ENCODE measurements at places on chromosomes 6 and 20.

GRCh38 chr6:6556738-6557503 is 31.6 kb upstream of the LY86 start:
- DNase-seq = peak; percentile 87

DNA sequence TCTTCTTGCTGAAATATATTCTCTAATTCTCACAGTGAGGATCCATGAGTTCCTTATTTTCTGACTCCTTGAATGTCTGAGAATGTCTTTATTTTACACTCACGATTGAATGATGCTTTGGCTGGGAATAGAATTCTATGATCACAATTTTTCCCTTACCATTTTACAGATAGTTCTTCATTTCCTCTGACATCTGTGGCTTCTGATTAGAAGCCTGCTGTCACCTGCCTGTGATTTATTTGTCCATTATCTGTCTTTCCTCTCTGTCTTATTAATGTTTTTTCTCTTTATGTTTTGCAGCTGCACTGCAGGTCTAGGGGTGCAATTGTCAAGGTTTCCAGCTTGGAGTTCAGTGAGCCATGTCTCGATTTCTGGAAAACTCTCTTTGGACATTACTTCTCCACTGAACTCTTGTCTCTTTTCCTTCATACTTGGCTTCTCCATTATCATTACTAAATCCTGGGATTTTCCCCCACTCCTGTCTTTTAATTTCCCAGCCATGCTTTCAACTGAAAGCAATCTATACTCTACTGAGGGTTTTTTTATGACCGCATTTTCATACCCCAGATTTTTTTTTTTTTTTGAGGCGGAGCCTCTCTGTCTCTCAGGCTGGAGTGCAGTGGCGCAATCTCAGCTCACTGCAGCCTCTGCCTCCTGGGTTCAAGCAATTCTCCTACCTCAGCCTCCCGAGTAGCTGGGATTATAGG is 121.2 kb upstream of the PRND start:
- no peak for DNase-seq

- DNase-seq = no peak
Observed at GRCh38 chr20:22569353-22569752, 15.0 kb downstream of the FOXA2 start.

DNA sequence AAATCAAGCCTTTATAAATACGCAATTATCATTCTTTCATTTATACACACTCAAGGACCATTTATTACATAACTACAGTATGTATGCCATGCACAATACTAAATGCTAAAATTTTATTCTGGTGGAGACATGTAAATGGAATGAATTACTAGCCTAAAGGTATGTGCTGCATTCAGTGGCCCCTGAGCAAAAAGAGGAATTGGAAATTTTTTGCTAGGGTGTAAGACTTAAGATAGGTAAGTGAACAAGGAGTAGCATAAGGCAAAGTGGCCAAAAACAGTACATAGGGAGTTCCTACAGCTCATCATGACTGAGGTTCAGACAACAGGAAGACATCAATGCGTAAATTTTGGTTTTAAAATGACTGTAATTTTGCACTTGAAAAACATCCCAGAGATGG is 2.3 kb upstream of the MTFR2 start:
- DNase-seq = no peak

- no peak for DNase-seq
Observed at GRCh38 chr20:31638317-31638716, 605 bp downstream of the COX4I2 start.

GRCh38 chr6:149925253-149925973 is 2.5 kb upstream of the RAET1G start:
- DNase-seq = peak; percentile 13

- no peak for DNase-seq
Observed at GRCh38 chr6:165685302-165685701, 22.3 kb upstream of the PDE10A start.

- DNase-seq = no peak
Observed at GRCh38 chr6:56694002-56694401, 51.3 kb upstream of the DST start.

DNA sequence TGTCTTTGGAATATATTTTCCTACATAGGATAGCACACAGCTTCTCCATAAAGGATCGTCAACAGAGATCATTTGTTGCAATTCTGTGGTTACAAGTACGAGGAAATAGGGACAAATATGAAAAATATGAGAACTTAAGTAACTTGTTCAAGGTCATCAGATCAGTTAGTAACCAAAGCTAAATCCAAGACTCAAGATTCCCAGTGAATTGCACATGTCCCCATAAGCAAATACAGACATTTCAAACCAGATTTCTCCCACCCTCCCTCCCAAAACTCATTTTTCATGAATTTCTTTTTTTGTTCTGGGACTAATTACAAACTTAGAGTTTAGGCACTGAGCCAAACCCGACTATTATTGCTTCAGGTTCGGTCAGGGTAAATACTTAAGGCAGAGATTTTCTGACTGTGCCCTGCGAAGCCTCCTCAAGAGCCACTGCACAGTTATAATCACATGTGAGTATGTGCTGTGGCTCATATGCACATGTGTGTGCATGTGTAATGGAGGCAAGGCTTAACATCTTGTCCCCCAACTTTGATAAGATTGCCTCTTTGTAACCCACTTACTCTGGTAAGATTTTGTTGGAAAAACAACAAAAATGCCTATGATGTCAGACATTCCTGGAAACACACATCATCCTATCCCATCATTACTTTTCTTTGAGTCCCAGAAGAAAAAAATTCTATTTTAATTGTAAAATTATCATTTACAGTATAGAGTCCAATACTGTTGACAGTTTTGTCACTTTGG is 216.2 kb downstream of the CD83 start:
- no peak for DNase-seq

- DNase-seq = peak; percentile 72
Observed at GRCh38 chr20:23397961-23398360, 23.3 kb downstream of the NAPB start.

GRCh38 chr6:452301-453067 is 60.9 kb downstream of the IRF4 start:
- DNase-seq = no peak

GRCh38 chr20:35791821-35792220 is 20.0 kb downstream of the PHF20 start:
- peak; percentile 94 for DNase-seq

DNA sequence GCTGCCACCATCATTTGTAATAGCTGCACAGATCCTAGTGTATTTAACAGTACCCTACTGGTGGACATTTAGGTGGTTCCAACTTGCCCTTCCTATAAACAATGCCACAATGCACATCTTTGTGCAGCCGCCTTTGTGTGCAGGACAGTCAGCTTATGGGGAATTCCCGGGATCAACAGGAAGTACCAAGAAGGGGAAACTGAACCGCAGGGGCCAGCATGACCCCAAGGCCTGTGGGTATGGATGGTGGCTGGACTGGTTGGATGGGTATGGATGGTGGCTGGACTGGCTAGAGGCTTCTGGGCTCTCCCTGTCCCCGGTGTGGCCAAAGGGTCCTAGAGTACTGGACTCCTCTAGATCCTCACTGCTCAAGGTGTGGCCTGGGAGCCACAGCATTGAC is 46.7 kb downstream of the CEBPB start:
- DNase-seq = peak; percentile 83

- DNase-seq = no peak
Observed at GRCh38 chr20:48711696-48712464, 115.9 kb downstream of the PREX1 start.

DNA sequence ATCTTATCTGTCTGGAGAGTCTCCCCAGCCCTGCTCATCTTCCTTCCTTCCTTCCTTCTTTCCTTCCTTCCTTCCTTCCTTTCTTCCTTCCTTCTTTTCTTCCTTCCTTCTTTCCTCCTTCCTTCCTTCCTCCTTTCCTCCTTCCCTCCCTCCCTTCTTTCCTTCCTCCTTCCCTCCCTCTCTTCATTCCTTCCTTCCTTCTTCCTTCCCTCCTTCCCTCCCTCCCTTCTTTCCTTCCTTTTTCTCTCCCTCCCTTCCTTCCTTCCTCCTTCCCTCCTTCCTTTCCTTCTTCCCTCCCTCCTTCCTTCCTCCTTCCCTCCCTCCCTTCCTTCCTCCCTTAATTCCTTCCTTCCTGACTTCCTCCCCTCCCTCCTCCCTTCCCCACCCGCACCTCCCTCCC is 284.0 kb downstream of the KHDC1L start:
- no peak for DNase-seq

- no peak for DNase-seq
Observed at GRCh38 chr6:140486450-140487361, 1112.3 kb upstream of the CITED2 start.

DNA sequence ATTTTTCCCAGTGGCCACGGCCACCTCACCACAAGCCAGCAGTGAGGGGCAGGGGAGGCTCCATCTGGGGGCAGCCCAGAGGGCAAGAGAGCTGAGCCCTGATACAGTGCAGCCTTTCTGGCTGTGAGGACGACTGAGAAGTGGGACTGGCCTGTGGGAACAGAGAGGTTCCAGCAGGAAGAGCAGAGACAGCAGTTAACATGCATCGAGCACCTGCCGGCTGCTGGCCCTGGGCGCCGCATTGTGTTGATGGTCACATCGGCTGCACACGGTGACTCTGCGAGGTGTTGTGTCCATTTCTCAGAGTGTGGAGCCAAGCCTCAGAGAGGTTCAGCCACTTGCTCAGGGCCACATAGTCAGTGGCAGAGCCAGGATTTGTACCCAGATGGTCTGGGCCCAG is 9.8 kb downstream of the FOXS1 start:
- DNase-seq = no peak

- no peak for DNase-seq
Observed at GRCh38 chr6:43267619-43268354, 24.5 kb downstream of the TTBK1 start.
